Stimulated activated CD8-positive, alpha-beta memory T cell treated with anti-CD3 and anti-CD28 coated beads, Interleukin-15, amount 100 ng/mL, for 48 hours (primary cell): ENCODE measurements at places on chromosomes 5 and 9.

GRCh38 chr5:141692919-141693725 lies 11.1 kb upstream of the ARAP3 start:
- peak; percentile 69 for DNase-seq

GRCh38 chr9:124621371-124622328 lies 114.5 kb upstream of the NR5A1 start:
- no peak for DNase-seq

DNA sequence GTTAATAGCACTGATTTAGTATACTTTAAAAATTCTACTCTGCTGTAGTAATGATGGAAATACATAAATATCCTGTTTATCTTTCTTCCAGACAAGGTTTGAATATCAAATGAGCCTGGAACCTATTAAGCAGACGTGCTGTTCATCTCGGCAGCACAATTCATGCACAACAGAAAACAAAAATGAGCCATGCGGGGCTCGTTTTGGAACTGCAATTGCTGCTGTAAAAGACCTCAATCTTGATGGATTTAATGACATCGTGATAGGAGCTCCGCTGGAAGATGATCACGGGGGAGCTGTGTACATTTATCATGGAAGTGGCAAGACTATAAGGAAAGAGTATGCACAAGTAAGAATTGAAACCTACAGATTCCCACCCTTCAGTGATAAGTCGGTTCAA lies 79.1 kb upstream of the ITGA2 start:
- no peak for DNase-seq

- DNase-seq: no peak
These were observed 16.8 kb upstream of the ACTBL2 start for GRCh38 chr5:57499262-57500050.

DNA sequence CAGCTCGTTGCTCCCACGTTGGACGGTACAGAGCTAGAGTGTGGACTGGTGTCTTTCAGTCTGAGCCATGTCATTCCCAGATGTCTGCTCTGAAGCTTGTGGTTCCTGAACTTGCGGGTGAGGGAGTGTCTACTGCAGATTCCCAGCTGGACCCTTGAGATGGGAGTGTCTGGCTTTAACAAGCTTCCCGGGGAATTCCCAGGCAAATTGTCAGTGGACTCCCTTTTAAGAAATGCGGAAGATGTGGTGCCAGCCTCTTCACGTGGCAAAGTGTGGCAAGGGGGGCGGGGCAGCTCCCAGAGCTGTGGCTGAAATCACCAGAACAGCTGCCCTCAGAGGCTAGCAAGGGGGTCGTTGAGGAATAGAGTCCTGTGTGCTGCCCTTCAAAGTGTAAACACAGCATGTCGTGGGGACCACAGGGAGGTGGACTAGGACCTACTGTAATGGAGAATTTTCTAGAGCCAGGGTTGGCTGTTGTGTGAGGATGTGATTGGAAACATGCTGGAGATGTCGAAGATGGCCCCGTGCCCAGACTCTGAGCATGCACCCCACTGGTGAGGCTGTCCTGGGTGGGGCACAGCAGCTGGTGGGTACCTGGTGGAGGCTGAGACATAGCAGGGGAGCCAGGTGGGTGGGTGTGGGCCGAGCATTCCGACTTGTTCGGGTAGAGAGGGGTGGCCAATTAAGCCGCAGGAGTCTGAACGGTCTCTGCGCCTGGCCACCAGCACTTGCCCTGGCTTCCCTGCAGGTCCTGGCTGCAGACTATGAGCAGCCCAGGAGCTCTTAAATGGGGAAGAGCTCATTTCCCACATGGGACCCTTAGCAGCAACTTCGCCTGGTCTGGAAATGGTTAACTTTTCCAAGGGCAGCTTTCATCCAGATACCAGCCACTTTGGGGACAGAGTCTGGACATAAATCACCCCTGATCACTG lies 37.4 kb downstream of the PRRX2 start:
- no peak for DNase-seq

- no peak for DNase-seq
These were observed 649 bp upstream of the GLE1 start for GRCh38 chr9:128503870-128504269.
